ENCODE measurements at places on chromosomes 4 and X.

DNA sequence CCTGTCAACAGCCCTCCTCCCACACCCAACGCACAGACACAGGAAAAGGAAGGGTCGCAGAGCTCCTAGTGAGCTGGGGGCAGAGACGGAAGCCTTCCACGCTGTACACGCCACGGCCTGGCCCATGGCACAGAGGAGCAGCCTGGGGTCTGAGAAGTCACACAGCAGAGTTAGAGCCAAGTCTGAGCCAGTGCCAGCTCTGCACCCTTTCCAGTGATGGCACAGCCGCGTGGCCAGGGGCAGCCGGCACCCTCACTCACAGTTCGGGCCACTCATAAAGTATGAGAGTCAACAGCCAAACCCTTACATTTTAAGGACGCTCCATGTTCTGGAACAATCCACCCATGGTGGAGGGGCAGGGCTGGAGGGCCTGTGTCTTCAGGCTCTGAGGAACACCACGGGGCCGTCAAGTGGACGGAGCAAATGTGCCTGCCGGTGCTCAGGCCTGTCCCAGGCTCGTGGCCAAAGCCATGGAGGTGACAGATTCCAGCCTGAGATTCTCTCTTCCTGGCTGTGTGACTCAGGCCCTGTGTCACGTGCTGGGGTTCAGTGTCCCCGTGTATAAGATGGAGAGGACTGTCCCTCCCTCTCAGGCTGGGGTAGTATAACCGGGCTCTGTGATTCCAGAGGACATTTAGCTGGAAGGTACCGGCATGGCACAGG is 91.2 kb downstream of the ABLIM2 start:
- DNase-seq: no peak

DNA sequence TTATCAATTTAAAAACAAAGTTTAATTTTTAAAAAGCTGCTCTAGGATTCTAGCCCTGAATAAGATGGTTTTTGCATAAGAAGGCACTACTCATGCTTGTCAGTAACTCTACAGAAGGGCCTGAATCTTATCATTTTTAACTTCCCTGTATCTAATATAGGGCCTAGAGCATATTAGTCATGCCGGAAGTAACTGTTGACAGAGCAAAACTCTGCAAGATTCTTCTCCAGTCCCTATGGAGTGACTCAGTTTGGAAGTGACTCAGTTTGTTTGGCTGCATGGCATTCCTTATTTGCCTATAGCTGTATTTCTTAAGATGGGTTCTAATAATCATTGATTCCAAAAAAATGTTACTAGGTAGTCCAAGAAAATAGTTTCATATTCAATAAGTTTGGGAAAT is 431.8 kb upstream of the HTR2C start:
- no peak for DNase-seq

DNA sequence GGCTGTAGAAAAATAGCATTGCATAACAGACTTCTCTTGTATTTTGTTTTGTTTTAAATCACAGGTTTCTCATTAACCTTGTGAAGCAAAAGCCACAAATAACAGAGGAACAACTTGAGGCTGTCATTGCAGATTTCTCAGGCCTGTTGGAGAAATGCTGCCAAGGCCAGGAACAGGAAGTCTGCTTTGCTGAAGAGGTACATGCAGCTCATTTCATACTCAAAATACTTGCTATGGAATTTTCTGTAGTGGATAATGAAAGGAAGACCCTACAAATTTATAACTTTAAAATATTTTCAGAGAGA is 17.6 kb downstream of the AFP start:
- no peak for DNase-seq

- DNase-seq: no peak
Measured at GRCh38 chrX:46463682-46464081, 81.5 kb downstream of the ZNF674 start.

- no peak for DNase-seq
Measured at GRCh38 chr4:148110169-148110568, 332.0 kb downstream of the NR3C2 start.

DNA sequence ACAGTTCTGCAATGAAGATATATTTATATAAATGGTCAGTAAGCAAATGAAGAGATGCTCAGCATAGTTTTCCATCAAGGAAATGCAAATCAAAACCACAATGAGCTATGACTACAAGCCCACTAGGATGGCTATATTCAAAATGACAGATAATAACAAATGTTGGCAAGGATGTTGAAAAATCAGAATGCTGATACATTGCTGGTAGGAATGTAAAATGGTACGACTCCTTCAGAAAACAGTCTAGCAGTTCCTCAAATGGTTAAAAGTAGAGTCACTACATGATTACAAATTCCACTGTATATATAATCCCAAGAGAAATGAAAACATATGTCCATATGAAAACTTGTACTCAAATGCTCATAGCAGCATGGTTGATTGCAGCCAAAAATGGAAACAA is 425.0 kb upstream of the ATOH1 start:
- DNase-seq: no peak

DNA sequence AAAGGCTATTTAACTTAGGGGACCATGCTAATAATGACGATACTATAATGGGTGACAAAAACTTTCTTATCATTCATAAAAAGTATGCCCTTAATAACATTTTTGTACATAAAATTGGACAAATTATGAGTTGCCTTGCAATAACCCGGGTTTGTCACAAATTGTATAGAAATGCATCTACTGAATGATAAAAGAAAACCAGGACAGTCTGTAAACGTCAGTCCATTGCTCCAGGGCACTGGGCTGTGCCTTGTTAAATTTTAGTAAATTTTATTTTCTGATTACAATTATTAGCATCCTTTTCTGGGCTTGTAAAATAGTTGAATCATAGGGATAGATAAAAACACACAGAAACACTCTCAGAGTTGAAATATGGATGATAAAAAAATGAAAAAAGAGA is 778.3 kb downstream of the RAPGEF2 start:
- no peak for DNase-seq

DNA sequence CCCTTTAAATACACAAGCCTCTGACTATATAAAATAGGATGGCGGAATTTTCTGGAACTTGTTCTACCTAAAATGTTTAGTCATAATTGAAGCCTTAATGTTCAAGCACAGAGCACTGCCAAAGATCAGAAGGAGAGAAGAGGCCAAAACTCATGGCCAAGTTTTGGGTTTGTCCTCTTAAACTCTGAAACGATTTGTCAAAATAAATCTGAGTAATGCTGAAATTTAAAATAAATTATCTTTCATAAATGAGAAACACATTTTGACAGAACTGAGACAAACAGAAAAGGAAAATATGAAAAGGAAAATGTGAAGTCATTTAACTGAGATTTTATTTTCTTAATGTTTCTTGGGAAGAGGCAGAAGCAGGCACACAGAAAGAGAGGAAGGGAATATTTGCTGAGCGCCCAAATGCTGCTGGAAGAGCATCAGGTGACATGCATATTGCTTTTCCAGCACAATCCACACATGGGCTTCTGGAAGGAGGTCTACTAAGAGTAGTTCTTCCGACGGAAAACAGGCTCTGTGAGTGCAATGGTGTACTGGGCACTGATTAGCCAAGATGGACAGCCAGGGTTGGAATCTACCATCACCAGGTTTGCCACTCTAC is 47.4 kb upstream of the ZNF518B start:
- DNase-seq: no peak

GRCh38 chr4:158018221-158018830 is 154.5 kb downstream of the GASK1B start:
- no peak for DNase-seq

GRCh38 chr4:133146574-133147241 is 2.4 kb upstream of the PCDH10 start:
- peak; percentile 76 for DNase-seq

DNA sequence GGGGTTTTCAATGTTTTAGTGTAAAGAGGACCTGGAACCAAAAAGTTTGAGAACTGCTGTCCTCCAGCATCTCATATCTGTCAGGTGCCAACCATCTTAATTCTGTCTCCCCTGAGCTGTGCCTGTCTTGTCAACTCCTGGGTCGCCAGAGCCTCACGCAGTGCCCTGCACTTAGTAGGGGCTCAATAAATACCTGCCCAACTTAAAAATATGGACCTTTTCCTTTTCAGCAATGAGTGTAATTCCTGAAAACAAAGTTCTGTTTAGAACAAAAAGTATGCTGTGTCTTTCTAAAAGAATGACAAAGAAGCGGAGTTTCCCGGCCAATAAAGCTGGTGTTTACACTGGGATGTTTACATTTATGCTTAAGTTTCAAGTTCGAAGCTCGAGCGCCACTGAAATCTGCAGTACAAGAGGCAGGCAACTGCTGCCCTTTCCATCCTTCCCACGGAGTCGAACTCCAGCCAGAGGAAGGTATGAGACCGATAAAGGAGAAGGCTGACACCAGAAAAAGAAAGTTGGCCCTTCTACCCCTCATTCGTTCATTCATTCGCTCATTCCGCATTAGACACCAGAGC is 1.1 kb upstream of the HTATSF1 start:
- no peak for DNase-seq

- DNase-seq: no peak
Measured at GRCh38 chrX:47200385-47201150, 6.9 kb downstream of the UBA1 start.

DNA sequence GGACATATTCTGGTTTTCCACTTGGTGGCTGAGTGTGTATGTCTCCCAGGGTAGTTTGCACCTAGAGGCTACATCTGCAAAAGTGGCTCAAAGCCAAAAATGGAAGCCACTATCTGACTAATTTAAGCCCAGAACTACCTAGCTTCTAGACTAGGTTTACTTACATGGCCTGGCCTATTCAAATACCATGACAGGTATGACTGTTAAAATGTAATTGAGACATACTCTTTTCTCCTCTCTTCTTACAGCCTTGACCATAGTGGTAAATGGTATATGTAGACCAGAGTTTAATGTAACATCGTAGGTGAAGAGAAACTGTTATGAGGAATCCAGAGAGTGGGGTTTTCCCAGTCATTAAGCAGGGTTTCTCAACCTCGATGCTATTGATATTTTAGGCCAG is 2.6 kb upstream of the TRPC5 start:
- no peak for DNase-seq

DNA sequence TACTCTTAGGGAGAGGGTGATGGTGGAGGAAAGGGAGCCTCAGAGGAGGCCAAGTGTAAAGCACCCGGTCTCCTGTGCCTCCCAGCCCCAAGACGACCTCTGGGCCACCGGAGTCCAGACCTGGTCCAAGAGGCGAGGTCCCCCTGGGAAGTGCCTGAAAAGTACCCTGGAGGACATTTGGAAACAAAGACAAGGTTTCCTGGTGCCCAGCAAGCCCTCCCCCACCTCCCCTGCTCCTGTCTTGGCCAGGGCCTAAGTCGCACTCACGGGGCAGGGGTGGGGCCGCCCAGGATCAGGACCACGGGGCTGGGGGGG is 532 bp upstream of the SH3BP2 start:
- no peak for DNase-seq

DNA sequence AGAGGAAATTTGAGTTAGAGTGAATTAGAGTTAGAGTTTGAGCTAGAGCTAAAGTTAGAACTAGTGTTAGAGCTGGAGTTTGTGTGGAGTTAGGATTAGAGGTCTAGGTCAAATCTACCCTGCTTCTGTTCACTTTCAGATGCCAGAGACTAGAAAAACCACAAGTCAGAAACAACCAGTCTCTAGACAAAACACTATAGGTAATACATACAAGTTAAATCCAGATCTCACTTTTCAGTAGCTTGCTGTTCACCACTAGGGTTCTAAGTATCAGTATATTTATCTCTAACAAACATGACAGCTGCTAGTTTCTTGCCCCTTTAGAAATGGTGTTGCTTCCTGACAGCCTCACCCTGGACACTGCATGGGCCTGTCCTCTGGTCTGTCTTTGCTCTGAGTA is 300.7 kb downstream of the ARAP2 start:
- no peak for DNase-seq

- DNase-seq: peak; percentile 24
Measured at GRCh38 chrX:40152741-40153344, 55.1 kb upstream of the BCOR start.

- no peak for DNase-seq
Measured at GRCh38 chrX:42463706-42464490, 314.1 kb downstream of the PPP1R2C start.

- DNase-seq: no peak
Measured at GRCh38 chrX:12895866-12896265, 10.6 kb upstream of the TLR8 start.

DNA sequence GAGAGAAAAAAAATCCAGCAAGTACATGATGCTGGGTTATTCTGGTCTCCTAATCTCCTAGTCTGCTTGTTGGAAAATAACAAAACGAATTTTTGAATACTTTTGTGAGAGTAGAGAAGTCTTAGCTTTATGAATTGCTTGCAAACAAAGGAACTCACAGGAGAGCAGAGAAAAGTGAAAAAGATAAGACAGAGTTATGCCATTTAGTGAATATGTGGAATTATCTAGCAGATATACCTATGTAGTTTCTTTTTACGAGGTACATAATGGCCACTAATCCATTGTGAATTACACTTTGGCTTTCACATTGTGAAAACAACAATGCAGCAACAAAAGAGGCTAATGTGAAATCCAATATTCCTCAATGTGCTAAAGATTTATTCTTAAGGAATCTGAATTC is 226.7 kb downstream of the NDST4 start:
- no peak for DNase-seq

DNA sequence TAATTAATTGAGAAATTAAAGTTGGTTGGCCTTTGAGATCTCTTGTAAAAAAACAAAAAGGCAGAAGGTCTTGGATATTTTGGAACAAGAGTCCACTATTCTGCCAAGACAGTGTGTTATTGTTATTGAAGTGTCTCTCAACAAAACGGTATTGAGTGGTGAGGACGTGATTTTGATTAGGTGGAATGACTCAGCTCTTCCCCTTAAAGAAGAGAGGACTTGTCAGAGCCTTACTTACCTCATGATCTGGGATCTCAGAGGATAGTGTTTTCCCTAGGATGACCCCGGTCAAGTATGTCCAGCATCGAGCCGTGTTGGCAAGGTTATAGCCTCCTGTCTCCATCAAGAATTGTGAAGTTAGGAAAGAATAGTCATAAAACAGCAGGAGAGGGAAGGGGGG is 110.9 kb downstream of the HDAC8 start:
- no peak for DNase-seq

Data from caudate nucleus (tissue), 63 donors.